Occipital lobe (tissue), 3 donors: ENCODE measurements at places on chromosomes 16 and 17. TPM values are rescaled to one million over a fixed set of nuclear protein-coding genes. Genes with fewer than 3 reads are reported as not detected.

The NPIPA2 gene
- total RNA-seq: not detected

The PPY gene
- total RNA-seq: not detected

The COTL1 gene
- total RNA-seq: 89.7 TPM

The NPIPA8 gene
- total RNA-seq: 1.4 TPM

The SGCA gene
- not detected for total RNA-seq

The OR3A3 gene
- not detected for total RNA-seq
